Osteoblast (primary cell): ENCODE measurements at places on chromosomes 1 and 21.

GRCh38 chr1:211775170-211775569, 55.4 kb downstream of the LPGAT1 start:
- DNase-seq = no peak

DNA sequence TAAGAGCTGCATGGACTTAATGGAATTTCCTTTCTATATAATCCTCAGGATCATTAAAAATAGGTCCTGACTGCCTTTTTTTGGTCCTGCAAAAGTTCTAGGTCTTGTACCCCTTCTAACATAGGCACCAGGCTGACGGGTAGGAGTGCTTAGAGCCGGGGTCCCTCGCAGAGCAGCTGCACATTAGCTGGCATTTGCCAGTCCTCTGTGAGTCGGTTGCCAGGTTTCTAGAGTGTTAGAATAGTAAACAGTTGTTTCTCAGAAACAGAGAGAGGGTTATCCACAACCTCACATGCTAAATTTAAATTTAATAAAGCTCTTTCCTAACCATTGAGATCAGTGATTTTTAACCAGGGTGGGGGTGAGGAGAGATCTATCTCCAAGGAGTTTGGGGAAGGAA, 35.4 kb upstream of the HEATR1 start:
- peak; percentile 10 for DNase-seq

DNA sequence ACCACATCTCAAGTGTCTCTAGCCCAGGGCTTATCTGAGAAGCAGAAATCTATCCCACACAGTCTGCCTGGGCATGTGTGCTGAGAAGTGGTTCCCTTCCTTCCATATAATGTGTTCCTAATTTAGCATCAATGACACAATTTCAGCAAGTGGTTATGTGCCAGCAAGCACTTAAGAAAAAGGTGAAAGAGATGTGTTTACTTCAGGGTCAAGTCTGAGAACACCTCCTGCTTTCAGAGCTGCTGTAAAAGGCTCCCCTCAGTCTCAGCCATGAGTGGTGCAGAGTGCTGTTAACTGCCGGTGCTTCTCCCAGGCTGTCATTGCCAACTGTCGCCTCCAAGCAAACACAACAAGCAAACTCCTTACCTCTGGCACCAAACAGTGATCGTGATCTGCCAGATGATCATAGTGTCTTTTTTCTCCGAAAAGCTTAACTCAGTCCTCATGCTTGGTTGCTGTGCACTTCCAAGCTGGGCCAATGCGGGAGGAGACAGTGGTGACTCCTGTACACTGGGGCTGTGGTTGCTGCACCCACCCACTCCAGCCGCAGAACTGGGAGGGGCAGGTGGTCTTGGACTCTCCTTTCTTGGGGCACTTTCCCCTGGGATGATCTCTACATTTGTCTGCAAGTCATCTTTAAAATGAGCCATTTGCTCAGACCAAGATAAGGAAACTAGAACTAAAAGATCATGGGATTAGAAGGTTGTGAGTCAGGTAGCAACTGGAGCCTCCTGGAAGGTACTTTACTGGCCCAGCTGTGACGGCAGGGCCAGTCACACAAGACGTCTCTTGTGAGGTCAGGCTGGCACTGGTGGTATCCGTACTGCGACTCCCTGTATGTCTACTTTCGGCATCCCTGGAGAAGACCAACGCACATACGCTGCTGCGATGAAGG, 32.4 kb downstream of the ATP1A1 start:
- no peak for DNase-seq

DNA sequence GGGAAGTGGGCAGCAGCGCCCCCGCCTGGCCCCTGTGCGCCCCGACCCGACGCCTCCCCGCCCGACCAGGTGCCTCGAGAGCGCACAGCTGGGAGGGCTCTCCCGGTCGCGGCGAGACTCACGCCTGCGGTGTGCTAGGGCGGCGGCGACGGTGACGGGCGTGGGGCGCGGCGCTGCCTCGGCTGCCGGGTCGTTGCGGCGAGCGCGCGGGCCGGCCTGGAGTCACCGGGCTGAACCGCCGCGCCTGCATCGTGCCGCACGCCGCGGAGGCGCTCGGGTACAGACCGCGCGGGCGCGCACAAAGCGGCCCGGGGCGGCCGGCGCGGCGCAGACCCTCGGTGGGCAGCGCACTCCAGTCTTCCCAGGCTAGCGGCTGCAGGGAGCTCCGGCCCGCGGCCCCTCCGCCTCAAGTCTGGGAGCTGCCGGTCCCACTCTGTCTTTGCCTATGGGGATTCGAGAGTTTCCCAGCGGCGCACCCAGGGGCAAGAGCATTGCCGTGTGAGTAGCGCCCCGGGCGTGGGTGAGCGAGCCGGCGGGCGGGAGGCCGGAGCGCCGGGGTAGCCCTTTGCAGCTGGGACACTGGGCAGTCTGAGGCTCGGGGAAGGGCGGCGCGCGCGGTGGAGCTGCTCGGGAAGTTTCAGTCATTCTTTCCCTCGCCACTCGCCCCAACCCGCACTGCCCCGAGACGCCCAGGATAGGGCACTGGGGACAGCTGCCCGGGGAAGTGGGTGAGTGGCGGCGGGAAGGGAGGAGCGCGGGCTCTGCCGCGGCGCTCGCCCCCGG, at the start of gene SLC35F3:
Gene SLC35F3, plus strand, starts transcription at position 44 of the 783 bp plus-strand sequence.
- DNase-seq = peak; percentile 80

DNA sequence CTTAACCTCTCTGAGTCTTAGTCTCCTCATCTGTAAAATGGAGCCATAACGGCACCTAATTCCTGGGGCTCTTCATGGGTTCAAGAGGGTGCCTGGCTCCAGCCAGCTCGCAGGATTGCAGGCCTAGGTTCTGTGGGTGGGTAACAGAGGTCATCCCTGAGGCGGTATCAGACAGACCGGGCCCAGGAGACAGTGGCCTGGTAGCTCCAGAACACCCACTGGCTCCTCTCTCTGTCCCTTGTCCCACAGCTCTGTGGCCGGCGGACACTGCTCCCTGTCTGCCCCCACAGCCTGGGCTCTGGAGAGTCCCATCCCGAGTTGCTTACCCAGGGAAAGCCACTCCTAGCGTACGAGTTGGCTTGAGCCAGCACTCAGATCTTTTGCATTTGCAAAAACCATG, 150.3 kb downstream of the PEX14 start:
- DNase-seq = no peak

DNA sequence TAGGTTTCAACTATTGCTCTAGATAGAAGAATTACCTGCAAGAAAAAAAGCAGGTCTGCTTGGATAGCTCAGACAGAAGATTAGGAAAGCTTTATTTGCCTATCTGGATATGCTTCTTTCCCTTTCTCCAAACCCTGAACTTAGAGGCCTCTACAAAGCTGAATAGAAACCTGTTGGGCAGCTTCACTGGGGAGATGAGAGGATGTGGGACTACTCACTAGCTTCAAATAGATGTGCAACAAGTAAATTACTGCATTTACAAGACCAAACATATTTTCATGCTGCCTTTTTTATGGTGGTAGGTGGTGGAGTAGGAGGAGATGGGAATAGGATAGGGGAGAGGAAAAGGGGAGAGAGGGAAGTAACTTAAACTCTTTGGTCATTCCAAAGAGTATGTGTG, 6.4 kb downstream of the CLCA2 start:
- DNase-seq = no peak

GRCh38 chr1:46102769-46103476, 29.5 kb downstream of the PIK3R3 start:
- no peak for DNase-seq

DNA sequence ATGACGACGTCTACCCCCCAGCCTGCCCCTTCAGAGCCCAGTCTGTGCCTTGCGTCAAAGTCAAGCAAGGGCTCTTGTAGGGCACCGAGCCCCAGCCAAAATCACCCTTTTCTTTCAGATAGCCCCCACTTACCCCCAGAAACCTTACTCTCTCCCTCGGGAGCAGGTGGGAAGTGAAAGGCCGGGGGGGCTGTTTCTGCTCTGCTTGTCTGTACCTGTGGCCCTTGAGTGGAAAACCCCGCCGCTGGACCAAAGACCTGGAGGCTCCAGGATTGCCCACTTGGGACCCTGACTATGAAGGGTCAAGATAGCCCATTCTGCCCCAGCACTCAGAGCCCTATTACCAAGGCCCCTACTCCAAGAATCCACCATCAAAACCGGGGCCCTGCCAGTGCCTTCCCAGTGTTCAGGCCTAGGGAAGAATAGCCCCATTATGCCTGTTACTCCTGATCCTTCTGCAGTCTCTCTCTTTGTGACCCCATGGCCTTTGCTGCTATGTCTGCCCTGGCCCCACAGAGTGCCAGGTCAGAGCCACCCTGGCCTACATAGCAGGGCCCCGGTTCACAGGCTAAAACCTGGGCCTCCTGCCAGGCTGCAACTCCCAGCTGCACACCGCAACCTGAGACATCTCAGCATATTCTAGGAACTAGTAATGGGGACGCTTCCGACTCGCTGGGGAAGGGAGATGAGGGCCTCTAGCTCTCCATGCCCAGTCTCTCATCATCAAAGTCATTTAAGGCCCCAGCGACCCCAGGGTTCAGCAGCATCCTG, 22.2 kb upstream of the HPDL start:
- peak; percentile 71 for DNase-seq

- peak; percentile 1 for DNase-seq
These were observed 42.6 kb downstream of the EYA3 start for GRCh38 chr1:28045777-28046176.

DNA sequence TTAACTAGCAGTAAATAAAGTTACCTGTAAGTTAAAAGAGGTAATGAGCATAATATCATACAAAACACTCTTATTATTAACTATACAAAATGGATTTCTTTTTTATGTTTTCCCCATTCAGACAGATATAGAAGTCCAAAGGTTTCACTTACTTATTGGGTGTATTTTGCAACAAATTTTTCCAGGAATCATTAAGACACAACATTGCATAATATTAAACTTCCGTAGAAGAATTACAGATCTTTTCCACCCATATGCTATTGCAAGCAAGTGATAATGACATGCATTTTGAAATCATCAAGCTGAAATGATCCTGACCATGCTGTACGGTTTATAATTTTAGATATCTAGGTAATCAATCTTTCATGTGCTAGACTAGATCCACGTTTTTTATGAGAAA, 957.0 kb downstream of the NCAM2 start:
- DNase-seq = no peak

DNA sequence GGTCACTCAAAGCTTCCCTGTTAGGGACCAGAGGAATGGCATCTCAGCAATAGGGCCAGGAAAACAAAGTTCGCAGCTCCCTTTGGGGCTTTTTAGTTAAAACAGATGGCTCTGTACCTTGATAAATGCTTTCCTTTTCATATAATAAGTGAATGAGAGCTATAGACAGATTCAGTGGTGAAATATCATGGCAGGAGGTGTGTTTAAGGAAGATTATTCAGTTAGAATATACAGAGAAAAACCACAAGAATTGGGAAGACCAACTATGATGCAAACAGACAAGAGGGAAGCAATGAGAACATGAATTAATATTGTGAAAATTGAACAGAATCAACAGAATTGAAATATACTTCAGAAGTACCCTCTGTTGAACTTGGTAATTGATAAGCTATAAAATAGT, 379.4 kb downstream of the PLPP3 start:
- no peak for DNase-seq

DNA sequence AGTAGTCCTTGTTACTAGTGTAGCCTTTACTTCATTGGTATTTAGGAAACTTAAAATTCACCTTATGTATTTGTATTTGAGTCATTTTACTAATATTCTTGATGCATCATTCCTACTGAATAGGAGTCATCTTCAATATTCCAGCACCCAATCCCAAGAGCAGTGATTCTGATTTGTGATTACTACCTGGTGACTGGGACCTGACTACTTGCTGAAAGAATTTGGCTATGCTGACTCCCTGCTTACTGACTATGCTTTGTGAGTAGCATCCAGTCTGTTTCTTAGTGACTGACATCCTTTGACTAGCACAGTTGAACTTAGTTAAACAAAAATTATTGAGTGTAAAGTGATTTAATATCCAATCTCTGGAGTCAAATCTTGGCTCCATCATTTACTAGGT, 129.9 kb upstream of the NEGR1 start:
- no peak for DNase-seq

DNA sequence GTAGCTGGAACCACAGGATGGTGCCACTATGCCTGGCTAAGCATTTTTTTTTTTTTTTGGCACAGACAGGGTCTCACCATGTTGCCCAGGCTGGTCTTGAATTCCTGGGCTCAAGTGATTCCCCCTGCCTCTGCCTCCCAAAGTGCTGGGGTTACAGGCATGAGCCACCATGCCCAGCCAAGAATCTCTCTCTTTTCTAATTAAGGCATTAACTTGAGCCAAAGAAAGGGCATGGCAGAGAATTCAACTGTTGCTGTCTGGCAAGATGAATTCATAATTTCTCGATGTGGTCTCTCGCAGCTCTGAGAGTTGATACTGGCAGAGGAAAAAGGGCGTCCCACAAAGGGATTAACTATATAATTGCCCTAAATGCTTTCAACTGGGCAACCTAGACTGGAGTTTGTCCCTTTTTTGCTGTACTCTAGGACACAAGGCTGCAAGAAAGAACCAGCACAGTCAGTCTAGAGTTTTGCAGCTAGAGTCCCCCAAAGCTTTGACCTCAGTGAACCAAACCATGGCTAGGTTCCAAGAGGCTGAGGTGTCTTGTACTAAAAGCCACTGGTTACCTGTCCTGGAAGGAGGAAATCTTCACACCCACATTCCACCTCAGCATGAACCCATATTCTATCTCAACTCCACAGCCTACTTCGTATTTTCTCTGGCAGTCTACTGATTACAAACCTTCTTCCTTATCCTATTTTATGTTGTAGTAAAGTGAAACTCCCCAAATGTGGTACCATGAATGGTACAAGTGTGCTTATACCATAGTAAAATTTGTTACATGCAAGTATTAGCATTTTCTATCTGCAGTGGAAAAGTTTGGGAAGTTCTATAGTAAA, 51.2 kb downstream of the OPTC start:
- no peak for DNase-seq
